ENCODE measurements at places on chromosomes 2 and 18.

GRCh38 chr2:131035112-131035825 is 58.0 kb downstream of the FAM168B start:
- DNase-seq: no peak

- no peak for DNase-seq
Observed at GRCh38 chr2:201938156-201938775, 95.4 kb upstream of the FZD7 start.

- no peak for DNase-seq
Observed at GRCh38 chr2:58739033-58739432, 497.9 kb upstream of the FANCL start.

GRCh38 chr2:128008074-128008672 is 19.7 kb downstream of the SAP130 start:
- no peak for DNase-seq
